ENCODE measurements at places on chromosomes 12 and 14.

- DNase-seq, result no peak
Measured at GRCh38 chr12:26782372-26783130, 50.4 kb downstream of the ITPR2 start.

GRCh38 chr14:102403028-102403427 lies 40.3 kb downstream of the TECPR2 start:
- no peak for DNase-seq

DNA sequence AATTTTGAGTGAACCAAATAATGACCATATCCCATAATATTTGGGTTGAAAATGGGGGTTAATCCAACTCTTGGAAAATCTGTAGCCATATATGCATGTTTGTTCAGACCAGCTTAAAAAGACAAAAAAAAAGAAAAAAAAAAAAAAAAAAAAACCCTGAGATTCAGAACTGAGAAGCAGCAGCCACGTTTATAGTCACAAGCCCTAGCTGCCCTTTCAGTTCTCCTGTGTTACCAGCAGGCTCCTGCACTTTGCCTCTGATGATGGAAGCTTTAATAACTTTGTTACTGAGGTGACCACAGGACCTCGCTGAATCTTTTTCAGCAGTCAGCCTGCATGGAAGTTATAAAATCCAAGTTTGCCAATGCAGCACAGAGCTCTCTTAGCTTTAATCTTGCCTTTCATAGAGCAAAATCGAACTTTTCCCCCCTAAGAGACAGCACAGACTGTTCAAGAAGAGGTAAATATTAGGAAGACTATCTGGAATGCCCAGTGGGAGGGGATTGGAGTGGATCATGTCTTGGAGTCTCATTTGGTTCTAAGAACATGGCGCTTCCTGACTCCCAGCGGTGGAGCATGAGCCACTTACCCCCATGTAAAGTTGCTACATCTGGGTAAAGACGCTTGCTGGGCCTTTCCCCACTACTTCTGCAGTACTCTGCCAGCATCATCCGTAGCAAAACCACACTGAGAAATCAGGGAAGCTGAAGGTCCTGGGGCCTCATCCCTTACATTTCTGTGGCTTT lies 20.6 kb downstream of the GNG2 start:
- no peak for DNase-seq

GRCh38 chr12:38639625-38640024 lies 265.8 kb downstream of the CPNE8 start:
- no peak for DNase-seq

DNA sequence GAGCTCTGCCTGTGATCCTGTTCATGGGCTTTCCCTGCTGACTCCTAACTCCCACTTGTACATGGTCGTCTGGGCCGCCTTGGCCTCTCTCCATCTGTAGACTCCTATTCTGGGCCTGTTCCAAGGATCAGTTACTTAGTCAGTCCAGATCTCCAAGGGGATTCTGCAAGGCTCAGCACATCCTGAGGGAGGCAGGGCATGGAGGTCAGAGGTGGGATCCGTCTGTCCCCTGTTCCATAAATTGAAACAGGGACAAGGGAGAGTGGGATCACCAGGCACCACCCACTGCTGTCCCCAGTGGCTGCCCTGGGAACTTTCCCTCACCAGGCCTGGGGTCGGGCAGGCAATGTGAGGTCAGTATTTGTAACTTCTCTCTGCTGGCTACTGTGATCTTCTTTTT lies 43.5 kb downstream of the KCTD10 start:
- no peak for DNase-seq

- no peak for DNase-seq
Measured at GRCh38 chr14:52332269-52332668, 18.2 kb downstream of the PTGER2 start.

DNA sequence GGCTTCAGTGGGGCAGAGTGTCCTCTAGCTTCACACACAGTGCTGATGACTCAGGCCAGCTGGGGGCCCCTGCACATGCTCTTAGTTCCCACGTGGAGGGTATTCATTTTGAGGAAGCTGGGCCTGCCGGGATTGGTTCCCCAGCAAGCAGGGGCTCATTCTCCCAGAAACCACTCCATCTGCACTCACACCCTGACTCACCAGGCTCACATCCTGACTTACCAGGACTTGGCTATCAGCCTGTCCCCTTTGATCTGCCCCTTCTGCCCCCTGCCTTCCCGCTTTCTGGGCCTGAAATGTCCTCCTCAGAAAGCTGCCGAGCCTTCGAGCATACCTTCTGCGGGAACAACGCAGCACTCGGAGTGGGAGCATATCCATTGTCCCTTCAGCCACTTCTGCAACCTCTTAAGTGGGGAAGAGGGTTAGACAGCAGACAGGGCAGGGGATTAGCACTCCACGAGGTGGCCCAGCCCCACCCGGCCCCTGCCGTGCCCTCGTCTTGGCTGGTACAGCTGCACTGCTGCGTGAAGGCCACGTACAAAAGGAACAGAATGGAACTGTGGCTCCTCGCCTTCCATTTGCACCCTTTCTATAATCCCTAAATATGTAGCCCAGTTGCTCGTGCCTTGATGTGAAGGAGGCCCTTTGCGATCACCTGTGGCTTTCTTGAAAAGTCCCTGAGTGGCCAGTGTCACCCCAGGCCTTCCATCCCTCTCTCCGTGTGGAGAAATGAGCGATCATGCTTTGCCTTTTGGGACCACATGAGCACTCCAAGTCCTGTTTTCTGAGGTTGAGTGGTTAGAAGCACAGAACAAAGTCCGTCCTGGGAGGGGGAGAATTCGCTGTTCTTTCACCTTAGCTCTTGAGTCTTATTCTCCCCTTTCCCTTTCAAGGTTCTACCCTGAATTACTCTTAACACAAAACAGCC lies 26.1 kb downstream of the TPCN1 start:
- no peak for DNase-seq

Data from type B pancreatic cell (in vitro differentiated cells).